ENCODE measurements at places on chromosomes 5 and 9. TPM values are rescaled to one million over a fixed set of nuclear protein-coding genes. Genes with fewer than 3 reads are reported as not detected.
A peak's percentile ranks its signal among the peaks of the same experiment; 100 is the strongest.

Gene OGN
- 143 TPM for polyA plus RNA-seq

Gene DDX4
- polyA plus RNA-seq, result 0.48 TPM

DNA sequence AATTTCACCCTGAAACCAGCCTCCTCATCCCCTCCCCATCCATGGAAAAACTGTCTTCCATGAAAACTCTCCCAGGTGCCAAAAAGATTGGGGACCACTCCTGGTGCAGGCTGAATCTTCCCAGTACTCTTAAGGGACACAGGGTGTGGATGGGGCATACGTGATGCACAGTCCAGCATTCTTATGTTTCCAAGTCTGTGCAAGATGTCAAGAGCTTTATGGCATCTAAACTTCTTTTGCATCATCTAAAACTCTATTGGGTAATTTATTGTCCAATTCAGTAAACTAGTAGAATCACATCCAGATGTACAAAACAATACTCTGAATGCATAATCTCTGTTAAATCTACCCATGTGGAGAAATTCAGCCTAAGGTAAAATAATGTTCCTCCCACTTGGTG, 9.3 kb upstream of the FGD3 start:
- no peak for DNase-seq

DNA sequence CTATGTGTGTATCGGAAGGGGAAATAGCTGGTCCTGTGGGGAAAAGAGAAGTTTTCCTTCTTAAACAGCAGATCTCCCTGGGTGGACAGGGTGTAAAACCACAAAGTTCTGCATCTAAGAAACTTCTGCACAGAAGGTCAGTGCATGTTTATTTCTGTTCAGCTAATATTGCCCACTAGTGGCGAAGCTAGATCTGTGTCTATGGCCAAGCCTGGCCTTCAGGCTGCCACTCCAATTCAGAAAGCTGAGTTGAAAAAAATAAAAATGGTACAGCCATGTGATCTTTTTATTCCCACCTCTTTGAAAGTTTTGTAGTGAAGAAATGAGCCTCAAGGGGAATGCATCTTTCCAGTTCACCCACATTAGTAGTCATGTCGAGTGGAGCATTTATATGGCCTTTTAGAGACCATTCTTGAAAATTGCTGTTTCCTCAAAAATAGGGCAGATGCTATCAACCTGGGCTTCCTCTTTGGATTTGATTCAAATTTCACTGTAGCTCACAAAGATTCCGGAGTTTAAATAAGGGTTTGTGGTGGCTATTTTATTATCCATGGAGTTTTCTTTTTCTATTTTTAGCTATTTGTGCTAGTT, 488.0 kb downstream of the PRELID2 start:
- DNase-seq, result peak; percentile 30

- DNase-seq, result no peak
Observed at GRCh38 chr5:82480331-82480730, 202.2 kb upstream of the RPS23 start.

Measured in left lung (tissue), 14 donors.